ENCODE measurements at places on chromosomes 12 and 14.

GRCh38 chr14:102622262-102622885 lies 29.9 kb downstream of the RCOR1 start:
- no peak for DNase-seq

DNA sequence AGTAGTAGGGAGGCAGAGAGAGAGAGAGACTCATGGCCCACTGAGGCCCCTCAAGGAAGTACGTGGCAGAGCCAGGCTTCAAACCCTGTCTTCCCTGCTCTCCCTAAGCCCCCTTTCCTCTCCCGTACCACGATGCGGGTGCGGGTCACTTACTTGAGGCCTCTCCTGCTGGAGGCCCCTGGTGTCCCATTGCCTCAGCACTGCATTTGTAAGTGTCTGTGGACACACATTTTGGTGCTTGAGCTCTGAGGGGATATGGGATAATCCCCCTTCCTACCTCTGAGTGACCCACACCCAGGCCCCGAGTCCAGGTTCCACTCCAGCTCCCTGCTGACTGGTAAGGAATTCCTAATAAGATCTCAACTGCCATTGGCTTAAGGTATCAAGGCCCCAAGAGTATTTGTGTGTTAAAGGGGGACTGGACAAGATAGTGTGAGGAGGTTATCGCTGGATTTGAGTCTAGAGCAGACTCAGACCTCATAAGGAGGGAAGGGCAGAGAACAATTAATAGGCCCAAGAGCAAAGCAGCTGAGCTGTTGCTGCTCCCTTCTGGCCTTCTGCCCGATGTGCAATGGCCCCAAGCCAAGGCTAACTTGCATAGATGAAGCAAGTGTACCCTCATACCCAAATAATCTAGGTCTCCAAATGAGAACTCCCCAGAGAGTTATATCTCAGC lies 71.9 kb downstream of the CRACR2A start:
- no peak for DNase-seq

DNA sequence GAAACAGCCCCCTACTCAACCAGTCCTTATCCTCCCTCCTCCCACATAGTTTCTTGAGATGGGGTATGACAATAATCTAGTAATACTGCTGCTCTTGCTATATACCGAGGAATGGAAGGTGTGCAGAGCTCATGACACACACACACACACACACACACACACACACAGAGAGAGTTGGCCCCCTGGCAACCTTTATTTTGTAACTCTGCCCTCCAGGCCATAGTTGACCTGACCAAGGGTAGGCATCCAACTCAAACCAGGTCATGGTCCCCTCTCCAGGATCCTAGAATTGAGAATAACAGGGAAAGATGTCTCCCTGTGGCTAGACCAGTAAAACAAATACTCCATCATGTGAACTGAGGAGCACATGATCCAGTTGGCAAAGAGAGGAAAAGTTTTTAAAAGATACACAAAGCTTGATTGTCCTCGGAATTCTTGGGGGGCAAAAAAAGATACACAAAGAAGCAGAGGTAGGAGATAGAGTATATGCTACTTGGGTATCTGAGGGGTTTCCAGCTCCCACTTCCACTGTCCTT lies 11.3 kb downstream of the ERO1A start:
- no peak for DNase-seq

DNA sequence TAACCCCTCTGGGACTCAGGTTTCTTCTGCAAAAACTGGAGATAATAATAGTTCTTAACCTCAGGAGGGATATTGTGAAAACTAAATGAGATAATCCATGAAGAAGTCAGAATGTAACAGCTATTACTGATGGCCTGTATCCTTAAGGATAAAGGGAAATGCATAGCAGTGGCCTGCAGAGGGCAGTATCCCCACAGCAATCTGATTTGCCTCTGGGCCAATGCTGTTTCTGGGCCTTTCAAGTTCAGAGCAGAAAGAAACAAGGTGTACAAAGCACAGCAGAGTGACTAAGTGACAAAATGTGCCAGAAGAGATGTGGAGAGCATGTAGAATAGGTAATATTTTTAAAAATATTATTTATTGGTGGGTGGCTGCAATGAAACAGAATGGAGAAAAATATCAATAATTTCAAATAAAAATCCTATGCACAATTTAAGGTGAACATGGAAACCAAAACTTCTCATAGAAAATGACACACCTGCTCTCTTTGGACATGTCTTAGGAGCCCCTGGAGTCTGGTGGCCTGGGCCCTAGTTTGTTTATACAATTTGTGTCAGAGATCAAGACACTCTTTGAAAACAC lies 90.3 kb downstream of the C12orf75 start:
- DNase-seq, result peak; percentile 74

GRCh38 chr12:40015881-40016280 lies 90.0 kb downstream of the SLC2A13 start:
- DNase-seq, result no peak

DNA sequence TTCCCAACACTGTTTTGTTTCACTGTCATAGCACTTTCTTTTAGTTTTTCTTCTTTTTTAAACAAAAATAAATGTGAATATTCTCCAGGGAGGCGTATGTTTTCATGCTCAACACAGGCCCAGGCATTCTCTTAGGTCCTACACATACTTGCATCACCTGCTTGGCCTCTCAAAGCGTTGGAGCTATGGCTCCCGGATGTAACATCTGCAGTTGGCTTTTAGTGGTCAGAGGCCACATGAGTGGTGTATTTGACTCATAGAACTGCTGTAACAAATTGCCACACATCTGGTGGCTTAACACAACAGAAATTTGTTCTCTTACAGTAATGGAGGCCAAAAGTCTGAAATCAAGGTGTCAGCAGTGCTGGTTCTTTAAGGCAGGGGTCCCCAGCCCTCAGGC lies 44.6 kb upstream of the VRK1 start:
- no peak for DNase-seq

DNA sequence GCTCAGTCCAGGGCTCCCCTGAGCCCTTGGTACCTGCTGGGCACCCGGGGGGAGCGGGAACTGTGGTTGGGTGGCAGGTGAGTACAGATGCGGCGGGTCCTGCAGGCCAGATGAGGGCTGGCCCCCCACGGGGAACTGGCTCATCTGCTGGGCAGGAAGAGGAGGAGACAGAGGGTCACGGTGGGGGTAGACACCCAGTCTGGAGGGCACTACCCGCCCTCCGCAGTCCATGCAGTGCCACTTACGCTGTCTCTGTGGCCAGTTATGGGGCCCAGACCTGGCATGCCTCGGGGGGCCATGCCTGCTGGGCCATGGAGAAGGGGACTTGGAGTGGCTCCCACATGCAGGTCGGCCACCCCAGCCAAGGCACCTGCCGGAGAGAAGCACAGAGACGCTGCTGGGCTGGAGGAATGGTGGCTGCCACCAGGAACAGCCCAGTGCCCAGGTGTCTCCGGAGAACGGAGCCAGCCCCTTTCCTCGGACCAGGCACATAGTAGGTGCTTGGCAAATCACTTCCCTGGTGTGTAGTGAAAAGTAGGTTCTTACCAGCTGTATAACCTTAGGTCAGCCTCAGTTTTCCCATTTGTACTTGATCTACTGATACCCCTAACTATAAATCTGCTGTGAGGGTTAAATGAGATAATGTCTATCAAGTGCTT lies 21.1 kb downstream of the FOXN4 start:
- no peak for DNase-seq

- no peak for DNase-seq
These were observed 142.6 kb upstream of the CPSF6 start for GRCh38 chr12:69096669-69097335.

- DNase-seq, result no peak
These were observed 90.9 kb upstream of the CCDC196 start for GRCh38 chr14:66395300-66395699.

- DNase-seq, result no peak
These were observed 11.8 kb downstream of the USP30 start for GRCh38 chr12:109064143-109064542.
